ENCODE measurements at places on chromosomes 6 and 20. TPM values are rescaled to one million over a fixed set of nuclear protein-coding genes. Genes with fewer than 3 reads are reported as not detected.

DNA sequence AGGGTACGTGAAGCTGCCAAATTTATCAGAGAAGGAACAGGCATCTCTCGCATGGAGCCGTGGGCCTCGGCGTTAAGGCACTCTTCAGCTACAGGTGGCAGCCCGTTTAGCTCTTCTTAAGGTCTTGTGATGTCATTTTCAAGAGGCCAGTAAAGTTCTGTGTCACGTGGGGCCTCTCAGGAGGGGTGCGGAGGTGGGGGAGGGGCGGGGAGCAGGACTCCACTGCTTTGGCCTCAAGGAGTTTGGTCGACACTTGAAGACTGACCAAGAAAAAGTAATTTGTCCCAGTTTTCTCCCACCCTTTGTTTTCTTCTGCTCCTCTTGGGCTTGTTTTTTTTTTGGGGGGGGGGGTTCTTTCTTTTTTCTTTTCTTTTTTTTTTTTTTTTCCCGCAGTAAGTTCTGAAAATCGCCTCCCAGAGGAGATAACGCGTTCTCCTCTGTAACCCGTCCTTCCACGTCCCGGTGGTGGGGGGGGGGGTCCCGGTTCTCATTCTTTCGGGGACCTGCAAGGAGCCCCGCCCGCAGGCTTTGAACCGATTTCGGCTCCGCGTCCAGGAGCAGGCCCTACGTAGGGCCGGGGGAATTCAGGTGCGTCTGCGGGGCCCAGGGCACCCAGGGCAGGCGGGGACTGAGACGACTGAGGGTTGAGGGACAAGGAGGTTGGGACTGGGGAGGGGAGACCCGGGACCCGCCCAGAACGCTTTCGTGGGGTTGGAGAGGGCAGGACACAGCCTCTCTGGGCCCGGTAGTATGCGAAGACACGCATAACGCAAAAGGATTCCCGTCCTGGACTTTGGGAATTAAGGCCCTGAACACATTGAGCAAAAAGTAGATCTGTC lies 26.0 kb downstream of the GPX6 start:
- DNase-seq: peak; percentile 57

DNA sequence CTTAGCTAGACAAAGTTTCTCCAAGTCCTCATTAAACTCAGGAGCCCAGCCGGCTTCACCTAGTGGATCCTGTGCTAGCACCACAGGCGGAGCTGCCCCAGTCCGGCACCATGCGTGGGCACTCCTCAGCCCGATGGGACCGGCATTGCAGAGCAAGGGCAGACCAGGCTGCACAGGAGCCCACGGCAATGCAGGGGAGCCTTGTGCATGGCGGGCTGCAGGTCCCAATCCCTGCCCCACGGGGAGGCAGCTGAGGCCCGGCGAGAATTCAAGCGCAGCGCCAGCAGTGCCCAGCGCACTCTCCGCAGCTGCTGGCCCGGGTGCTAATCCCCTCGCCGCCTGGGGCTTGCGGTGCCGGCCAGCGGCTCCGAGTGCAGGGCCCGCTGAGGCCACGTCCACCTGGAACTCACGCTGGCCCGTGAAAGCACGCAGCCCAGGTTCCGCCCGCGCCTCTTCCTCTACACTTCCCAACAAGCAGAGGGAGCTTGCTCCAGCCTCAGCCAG lies 292.3 kb upstream of the EYS start:
- no peak for DNase-seq

Gene ATP6V1G2
- 2.5 TPM for total RNA-seq

- DNase-seq: no peak
Measured at GRCh38 chr6:70474751-70475150, 61.4 kb downstream of the FAM135A start.

- DNase-seq: no peak
Measured at GRCh38 chr6:163329991-163330390, 84.5 kb upstream of the QKI start.

- no peak for DNase-seq
Measured at GRCh38 chr20:3492669-3493068, 21.9 kb downstream of the ATRN start.

DNA sequence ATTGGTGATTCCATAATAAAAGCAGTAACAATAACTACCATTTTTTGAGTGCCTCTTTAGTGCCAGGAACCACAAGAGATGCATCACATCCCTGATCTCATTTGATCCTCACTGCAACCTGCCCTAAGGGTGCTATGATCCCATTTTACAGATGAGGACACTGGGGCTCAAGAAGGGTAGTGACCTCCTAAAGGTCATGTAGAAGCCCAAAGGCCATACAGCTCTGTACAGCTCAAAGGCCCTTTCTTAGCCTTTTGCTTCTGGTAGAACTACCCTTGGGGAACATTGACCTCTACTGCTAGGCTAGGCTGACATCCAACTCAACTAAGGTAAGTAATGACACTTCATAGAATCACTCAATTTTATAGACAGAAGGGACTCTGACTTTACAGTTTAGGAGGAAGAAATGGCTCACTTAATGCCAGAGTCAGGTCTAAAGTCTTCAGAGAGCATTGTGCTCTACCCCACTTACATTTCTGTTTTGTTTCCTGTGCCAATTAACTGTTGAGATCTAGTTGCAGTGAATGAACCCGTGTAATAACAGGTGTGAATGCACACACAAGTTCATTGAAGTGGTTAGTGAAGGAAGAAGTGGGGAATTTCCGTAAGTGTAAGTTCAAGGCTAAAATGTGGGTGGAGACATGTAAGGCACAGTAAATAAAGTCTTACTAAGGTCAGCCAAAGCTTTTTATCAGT lies 10.7 kb downstream of the SLC9A8 start:
- no peak for DNase-seq

DNA sequence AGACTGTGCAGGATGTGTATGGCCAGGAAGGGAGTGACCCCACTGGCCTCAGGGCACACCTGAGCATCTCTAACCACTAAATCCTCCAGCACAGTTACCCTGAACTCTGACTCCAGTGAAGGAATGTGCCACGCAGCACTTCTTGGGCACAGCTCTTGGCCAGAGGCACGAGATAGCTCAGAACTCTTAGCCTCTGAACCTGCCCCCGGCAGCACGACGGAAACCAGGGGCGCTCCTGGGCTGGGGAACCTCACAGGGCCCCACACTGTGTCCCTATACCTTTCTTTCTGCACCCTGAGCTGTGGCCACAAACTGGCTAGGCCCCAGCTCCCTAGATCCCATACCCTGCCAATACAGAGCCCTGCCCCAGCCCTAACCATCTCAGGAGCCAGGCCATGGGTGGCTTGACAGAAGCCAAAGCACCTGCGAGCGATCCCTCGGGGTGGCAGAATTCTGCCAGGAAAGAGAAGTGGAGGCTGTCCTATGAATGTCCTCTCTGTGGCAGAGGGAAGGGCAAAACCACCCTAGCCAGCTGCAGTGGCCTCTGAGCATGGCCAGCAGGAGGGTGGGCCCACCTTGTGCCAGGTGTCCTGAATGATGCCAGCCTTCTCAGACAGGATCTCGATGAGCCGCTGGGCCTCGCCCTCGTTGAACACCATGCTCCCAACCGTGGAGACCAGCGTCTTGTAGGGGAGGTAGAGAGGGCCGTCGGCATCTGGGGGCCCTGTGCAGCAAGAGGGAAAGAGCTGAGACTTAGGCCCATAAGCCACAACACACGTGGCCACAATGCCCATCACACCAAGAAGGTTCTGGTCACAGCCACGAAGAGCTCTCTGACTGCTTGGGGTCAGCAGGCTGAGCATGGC lies 39.4 kb downstream of the RRBP1 start:
- no peak for DNase-seq

Gene EFCAB8
- total RNA-seq: 1.5 TPM

- DNase-seq: no peak
Measured at GRCh38 chr20:12355185-12355584, 437.5 kb downstream of the BTBD3 start.
